ENCODE measurements at places on chromosomes 16 and 17.
A peak's percentile ranks its signal among the peaks of the same experiment; 100 is the strongest.

- peak; percentile 72 for DNase-seq
Measured at GRCh38 chr17:72393553-72393952, 272.7 kb downstream of the SOX9 start.

- DNase-seq = no peak
Measured at GRCh38 chr16:76579277-76579922, 302.2 kb downstream of the CNTNAP4 start.

GRCh38 chr17:49214676-49215360 lies 4.3 kb downstream of the ABI3 start:
- no peak for DNase-seq

GRCh38 chr17:31497994-31498826 lies 106.7 kb downstream of the RAB11FIP4 start:
- DNase-seq = no peak

GRCh38 chr16:89953671-89954406 lies 5.3 kb downstream of the DEF8 start:
- no peak for DNase-seq

- no peak for DNase-seq
Measured at GRCh38 chr16:10965440-10966061, 21.2 kb downstream of the CLEC16A start.

DNA sequence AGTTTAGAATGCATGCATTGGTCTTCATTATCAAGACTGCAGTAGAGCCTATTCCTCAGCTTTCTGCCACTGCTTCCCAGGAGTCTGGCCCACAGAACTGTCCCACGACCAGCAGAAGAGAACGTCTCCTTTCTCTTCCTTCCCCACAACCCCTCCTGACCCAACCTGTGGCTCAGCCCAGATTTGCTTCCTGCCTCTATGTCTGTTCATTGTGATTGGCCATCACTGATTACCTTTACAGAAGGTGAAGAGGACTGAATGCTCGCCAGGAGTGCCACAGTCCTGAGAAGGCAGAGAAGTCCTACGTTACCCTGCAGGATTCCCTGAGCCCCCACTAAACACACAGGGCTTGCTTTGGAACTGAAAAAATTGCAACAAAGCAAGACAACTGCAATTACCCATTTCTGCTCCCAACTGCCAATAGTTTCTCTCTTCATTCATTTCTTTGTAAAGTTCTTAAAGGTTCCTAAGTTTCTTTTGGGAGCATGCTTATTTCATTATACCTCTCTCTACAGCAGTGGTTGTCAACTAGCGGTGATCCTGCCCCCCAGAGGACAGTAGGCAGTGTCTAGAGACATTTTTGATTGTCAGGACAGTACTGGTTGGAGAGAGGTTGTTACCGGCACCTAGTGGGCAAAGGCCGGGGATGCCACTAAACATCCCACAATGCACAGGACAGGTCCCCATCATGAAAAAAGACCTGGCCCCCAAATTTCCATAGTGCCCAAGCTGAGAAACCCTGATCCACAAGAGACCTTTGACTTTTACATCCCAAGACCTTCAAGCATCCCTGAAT lies 4.5 kb upstream of the NAT9 start:
- peak; percentile 88 for DNase-seq

DNA sequence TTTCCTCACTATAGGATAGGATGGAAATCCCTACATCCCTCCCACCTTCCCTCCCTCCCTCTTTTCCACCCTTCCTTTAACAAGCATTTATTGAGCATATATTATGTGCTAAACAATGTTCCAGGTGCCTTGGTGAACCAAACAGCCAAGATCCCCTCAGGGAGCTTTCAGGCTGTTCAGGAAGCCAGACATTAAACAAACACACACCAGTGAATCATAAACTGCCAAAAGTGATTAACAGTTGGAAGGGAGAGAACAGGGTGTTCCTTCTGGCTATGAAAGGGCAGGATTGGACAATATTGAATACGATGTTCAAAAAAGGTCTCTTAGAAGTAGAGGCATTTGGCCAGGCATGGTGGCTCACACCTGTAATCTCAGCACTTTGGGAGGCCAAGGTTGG lies 22.8 kb upstream of the CNEP1R1 start:
- no peak for DNase-seq

GRCh38 chr16:66263168-66263972 lies 103.1 kb upstream of the CDH5 start:
- no peak for DNase-seq

- DNase-seq = no peak
Measured at GRCh38 chr17:75001915-75002843, 10.3 kb upstream of the MRPL58 start.

GRCh38 chr16:3157229-3158025 lies 22.6 kb downstream of the ZNF213 start:
- peak; percentile 81 for DNase-seq

DNA sequence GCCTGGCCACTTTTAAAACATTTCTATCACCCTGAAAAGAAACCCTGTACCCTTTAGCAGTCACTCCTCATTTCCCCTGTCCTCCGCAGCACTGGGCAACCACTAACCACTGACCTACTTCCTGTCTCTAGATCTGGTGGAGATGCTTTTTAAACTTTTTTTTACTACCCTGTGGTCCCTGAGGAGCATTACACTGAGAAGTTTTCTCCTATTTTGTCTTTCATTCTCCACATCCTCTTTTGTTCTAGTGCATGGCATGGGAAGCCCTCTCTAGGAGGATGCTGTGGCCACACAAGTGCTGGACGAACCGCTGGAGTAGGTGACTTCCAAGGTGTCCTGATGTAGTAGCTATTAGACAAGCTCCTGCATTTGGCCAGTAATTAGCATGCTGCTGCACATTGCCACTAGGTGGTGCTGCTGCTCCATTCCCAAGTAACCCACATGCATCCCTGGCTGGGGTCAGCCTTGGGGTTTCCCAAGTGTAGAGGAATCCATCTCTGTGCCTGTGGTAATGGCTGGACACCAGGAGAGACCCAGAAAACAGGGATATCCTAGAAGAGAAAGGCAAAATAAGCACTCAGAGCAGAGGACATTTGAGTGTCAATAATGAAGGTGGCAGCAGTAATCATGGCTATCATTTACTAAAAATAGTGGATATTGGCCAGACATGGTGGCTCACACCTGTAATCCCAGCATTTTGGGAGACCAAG lies 143.8 kb upstream of the CRHR1 start:
- DNase-seq = peak; percentile 81

- DNase-seq = no peak
Measured at GRCh38 chr16:87951552-87952538, 611 bp downstream of the BANP start.

DNA sequence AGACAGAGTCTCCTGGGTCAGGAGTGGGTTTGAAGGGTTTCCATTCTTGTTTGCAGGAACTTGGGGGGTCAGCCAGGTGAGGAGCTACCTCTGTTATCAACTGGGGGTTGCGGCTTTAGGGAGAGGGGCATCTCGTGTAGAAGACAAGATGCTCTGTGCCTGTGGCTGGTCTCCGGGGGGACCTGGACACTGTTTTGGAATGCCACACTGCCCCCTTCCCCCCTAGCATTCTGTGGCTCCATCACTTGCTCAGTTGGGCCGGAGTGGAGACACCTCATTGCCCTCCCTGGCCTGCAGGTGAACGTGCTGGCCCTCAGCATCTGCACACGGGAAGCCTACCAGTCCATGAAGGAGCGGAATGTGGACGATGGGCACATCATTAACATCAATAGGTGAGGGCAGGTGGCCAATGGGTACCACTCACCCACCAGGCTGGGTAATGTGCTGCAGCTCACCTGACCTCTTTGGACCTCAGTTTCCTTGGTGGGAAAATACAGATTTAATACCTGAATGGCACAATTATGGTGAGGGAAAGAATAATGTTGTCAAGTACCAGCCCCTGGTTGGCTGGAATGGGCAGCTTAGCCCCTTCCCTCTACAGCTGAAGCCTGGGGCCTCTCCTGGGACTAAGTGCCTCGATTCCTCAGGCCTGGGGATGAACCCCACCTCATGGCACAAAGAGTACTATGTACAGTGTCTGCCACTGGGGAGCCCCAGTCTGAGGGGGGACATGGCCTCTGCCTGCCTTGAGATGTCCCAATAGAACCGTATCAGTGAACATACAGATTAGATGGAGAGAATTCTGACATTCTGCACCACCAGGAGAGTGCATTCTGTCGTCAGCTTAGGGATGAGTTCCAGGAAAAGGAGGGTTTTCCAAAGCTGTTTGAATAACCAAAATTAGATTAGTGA lies 3.3 kb upstream of the MRM1 start:
- no peak for DNase-seq

DNA sequence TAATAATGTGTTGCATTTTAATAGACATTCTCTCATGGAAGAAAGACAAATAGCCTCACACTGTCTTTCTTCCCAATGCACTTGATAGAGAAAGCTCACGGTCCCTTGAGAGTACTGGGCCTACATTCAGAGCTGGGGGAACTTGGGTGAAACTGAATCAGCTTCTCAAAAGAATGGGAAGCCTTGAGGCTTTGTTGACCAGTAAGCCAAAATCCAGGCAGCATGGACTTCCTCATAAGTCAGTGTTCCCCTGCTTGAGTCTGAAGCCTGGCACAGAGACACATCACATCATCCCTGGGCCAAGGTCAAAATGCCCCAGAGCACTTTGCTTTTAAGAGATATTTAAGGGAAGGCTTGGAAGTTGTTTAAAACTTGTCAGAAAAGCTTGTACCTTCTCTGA lies 302.2 kb upstream of the SALL1 start:
- no peak for DNase-seq

DNA sequence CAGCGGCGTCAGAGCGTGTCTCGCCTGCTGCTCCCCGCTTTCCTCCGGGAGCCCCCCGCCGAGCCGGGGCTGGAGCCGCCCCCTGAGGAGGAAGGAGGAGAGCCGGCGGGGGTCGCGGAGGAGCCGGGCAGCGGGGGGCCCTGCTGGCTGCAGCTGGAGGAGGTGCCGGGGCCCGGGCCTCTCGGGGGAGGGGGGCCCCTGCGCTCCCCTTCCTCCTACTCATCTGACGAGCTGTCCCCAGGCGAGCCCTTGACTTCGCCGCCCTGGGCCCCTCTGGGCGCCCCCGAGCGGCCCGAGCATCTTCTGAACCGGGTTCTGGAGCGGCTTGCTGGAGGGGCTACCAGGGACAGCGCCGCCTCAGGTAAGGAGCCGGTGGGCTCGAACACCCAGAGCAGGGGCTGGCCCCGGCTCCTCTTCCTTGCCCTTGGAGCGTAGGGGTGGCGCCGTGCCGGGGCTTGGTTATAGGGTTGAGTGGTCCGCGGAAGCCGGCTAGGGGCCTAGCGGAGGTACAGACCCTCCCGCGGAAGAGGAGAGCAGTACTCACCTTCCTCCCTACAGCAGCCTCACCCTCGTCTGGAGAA lies 841 bp downstream of the RAPGEFL1 start:
- no peak for DNase-seq

- no peak for DNase-seq
Measured at GRCh38 chr16:54397838-54398237, 111.3 kb upstream of the IRX3 start.

DNA sequence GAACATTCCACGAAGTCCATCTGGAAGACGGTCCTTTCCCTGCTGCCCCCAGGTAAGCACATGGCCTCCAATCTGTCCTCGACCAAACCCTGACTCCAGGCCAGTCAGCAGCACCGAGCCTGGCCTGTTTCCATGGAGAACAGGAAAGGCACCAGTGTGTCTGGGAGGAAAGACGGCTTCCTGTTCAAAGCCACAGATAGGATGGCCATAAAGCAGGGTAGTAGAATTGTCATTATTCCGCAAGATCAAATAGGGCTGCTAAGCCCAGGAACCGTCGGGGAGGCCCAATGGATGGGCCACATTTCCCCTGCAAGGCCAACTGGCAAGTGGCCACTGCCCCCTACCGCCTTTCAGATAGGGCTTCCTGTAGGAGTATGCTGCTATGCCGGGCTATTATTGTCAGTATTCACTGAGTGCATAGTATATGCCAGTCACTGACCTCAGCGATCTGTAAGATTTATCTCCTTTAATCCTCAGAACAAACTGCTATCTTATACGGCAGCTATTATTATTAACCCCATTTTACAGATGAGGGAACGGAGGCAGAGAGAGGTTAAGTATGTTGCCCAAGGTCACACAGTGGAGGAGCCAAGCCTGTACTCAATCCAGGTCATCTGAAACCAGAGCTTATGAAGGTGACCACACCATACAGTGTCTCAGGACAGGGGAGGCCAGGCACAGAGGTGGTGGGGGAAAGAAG lies 23.0 kb upstream of the PLCG2 start:
- no peak for DNase-seq

GRCh38 chr16:97822-98221 lies 19.8 kb downstream of the MPG start:
- DNase-seq = no peak

DNA sequence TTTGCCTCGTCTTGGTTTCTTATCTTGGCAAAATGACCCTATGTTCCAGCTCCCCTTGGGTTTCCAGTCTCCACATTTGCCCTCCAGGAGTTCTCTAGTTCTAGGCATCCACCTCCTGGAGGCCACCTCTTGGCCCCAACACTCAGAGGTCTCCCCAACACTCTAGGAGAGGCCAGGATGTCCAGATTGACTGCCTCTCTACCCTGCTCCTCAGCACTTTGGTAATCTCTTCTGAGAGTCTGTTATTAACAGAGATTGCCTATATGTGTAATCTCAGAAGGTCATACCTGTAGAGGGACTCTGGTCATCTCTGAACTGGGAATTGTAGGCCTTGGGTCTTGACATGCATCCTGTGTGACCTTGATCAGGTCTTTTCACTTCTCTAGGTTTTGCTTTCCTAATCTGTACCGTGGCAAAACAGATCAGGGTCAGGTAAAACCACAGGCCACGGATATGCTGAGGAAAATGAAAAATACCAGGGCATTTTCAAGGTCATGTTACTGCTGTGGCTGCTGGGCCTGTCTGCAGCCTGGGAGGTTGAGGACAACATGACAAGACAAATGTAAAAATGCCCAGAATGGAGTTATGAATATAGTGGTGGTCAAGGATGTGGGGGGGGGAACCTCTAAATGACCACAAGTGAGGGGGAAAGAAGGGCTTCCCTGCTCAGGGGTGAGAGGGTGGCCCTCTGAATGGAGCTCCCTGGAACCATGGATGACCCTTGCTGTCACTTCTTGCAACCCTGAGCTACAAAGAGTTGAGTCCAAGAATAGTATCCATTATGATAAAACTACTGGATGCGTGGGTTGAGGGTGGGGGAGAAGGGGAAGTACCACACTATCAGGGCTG lies 5.0 kb upstream of the CCL4L2 start:
- DNase-seq = no peak

DNA sequence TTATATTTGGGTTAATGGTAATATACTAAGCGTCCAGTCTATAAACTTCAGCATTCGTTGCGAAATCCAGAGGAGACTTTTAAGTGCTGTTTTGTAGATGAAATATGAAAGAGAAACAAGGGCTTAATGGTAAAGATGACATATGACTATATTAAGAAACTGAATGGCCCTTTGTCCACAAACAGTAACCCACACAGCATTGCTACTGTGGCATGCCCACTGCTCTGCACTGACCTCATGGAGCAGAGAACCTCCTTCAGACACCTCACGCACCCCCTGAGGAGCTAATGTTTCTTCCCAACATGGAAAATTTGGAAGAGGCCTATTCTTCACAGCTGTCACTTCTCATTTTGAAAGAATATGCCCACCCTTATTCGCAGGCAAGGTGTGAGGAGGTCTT lies 26.7 kb downstream of the ASPA start:
- DNase-seq = no peak

DNA sequence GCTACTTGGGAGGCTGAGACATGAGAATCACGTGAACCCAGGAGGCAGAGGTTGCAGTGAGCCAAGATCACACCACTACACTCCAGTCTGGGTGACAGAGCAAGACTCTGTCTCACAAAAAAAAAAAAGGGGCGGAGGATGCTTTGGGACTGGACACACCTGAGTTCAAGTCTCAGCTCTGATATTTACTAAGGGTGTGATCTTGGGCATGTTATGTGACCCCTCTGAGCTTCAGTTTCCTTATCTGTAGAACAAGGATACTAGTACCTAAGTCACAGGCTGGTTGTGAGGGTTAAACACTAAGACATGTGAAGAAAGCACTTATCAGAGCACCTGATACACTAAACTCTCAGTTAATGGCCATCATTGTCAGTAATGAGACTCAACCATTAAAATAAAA lies 25.9 kb downstream of the HOXB1 start:
- DNase-seq = no peak

All from A549 (cell line).